Progenitor cell of endocrine pancreas (in vitro differentiated cells): ENCODE measurements at places on chromosomes 6 and 20.

GRCh38 chr6:36684447-36684812, 5.9 kb downstream of the CDKN1A start:
- DNase-seq: no peak

DNA sequence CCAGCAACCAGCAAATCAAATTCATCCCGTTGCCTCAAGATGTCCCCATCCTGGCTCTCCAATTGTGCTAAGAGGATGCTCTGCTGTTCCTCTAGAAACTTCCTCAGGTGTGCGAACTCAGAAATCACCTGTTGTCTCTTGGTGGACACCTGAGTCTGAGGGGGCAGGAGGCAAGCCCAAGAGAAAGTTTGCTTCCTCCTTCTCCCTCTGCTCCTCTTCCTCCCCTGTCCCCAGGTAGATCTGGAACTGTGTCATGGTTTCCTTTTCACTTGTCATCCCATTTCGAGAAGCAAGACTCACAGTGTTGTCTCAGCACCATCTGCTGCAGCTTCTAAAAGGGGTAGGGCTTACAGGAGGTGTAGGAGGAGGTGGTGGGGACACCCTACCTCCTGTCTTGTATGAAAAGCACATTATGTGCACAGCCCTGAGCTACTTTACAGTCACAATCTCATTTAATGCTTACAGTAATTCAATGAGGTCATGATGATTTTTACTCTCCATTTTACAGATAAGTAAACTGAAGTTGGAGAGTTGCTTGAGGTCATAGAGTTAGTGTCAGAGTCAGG, 2.5 kb downstream of the TRIM10 start:
- no peak for DNase-seq

DNA sequence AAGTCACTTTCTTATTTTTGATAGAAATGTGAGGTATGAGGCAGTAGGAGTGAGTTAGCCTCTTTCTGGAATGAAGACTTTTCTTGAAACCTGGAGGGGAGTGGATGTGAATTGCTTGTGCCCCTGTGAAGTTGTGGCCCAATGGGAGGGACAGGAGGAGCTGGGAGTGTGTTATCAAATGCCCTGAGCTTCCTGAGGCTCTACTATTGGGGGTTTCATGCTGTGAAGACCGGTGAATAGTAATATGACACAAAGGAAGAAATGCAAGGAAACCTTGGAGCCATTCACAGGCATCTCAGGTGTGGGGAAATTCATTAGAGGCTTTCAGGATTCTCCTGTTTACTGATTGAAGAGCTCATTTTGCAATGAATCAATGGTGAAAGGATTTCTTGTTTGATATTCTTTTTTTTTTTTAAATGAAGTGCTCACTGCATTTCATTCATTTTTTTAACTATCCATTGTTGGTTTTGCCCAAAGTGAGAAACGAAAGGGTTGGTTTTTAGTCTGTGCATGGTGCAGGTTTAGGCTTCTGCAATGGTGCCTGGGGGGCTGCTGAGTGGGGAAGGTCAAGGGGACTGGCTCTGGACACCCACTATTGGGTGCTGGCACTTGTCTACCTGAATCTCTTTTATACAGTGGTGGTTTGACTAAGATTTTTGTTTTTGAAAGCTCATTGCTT, 8.2 kb downstream of the RNF144B start:
- no peak for DNase-seq

- DNase-seq: no peak
Observed at GRCh38 chr6:149246691-149247384, 70.7 kb upstream of the TAB2 start.

DNA sequence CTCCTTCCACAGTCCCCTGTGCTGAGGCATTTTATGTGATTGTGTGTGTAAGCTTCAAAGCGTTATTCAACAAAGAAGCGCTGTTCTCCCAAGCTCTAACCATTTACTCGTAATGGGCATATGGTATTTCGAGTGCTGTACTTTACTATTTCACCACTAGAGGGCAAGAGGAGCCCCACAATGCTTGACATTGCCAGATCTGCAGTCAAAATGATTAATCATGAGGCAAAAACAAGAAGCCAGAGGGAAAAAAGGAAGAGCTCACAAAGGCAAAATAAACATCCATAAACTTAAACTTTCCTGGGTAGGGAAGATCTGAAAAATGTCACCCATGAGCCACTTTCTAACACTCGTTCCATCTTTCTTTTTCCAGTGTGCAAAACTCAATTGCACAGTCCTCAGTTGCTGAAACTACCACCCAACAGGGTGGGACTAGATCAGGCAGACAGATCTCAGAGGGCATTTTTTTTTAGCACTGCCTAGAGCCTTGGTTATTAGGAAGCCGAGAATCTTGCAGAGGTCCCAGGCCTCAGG, 215.0 kb upstream of the PLCB4 start:
- DNase-seq: no peak

DNA sequence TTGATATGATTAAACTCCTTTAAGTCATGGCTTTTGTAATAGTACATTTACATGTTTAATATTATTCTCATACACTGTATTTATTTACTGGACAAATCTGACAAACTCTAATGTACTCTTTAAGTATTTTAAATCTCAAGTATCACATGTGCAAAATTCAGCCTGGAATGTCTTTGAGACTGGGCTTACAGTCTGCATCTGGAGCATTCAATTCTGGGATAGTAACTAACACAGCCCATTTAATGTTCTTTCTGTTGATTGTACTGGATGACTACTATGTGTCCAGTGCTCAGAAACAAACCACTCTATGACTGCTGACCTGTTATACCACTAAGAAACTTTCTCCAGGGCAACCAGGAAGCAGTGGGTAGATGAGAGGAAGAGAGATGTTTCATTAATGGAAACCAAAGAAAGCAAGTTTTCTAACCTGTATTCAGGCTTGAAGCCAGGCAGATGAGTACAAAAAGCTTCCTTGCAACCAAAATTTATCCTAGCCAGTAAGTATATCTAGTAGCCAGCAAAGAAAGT, 26.8 kb downstream of the FBXL4 start:
- DNase-seq: no peak

DNA sequence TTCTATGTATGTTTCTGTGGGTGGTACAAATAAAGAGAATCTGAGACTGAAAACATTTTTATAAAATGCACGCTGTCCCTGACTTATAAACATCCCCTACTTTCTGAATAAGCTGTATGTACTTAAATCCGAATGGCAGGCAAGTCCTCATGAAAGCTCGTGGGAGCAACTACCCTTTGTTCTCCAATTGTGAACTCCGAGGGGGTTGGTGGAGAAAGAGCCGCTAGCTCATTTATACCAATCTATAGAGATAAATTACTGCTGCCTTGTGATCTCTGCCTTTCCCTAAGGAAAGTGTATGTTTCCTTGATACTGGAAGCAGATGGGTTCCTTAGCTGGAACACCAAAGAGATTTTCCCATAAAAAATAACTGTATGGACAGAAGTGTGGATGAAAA, 84.5 kb downstream of the GJA10 start:
- DNase-seq: no peak

- no peak for DNase-seq
Observed at GRCh38 chr20:23187751-23188150, 101.6 kb upstream of the CD93 start.

- DNase-seq: no peak
Observed at GRCh38 chr6:155388591-155388990, 67.0 kb downstream of the NOX3 start.

- DNase-seq: no peak
Observed at GRCh38 chr6:20811109-20811761, 277.0 kb downstream of the CDKAL1 start.
